ENCODE measurements at places on chromosomes 16 and 17.

- DNase-seq = no peak
Measured at GRCh38 chr17:75388476-75389030, 16.9 kb downstream of the GRB2 start.

DNA sequence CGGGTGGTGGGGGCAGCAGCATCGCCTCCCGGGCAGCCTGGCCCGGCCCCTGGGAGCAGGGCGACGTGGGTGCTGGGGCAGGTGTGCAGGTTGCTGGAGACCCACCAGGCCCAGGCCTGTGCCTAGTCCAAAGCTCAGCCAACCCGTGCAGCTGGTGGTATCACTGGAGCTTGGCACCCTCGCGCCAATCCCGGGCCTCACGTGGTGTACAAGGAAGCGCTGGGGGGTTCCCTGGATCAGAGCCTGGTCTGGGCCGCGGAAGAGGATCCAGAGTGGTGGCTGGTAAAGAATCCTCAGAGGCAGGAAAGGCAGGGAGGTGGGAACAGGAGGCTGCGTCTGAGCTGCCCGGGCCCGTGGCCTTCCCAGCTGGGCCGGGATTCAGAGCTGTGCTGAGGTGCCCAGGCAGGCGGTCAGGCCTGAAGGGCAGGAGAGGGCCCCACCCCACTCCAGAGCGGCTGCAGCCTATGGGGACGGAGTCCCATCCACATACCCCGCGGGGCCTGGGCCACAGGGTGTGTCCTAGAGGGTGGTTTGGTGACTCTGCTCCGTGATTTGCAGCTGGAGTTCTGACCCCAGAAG, 36.2 kb downstream of the ZFPM1 start:
- no peak for DNase-seq

DNA sequence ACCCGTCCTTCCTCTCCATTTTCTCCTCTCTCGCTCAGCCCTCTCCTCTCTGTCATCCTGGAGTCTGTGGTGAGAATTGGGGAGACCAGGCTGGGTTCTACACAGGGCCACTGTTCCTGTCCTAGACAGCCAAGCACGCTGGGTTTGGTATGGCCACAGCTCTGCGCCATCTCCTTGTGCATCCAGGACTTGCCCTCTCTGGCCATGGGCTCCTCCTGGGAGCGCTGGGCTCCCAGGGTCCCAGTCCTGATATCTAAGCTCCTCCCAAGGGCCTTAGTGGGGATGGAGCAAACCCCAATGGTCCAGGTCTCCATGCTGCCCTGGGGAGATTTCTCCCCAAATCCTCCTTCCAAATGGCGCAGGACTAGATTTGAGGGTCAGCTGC, 27.2 kb upstream of the ITGA3 start:
- no peak for DNase-seq

DNA sequence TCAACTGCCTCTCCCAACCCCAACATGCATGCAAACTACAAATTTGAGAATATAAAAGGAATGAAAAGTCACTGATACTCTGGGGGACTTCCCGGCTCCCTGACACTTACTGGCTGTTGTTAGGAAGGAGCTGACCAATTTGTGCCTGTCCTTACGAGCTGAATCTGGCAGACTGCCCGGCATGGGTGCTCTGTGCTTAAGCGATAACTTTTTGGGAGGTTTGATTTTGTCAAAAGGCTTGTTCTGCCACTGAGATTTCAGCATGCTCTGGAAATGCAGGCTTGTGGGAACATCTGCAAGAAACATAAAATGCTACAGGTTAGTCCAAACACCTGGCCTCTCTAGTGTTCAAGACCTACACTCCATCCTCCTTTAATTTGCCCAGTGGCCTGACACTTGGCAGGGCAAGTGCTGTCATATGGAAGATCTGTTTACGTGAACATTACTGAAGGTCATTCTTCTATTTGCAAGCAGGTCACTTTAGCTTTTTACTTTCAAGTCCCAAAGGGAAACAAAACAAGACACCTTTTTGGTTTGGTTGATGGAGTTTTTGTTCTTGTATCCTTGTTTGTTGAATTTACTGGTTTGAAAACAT, 40.6 kb downstream of the STH start:
- DNase-seq = no peak

DNA sequence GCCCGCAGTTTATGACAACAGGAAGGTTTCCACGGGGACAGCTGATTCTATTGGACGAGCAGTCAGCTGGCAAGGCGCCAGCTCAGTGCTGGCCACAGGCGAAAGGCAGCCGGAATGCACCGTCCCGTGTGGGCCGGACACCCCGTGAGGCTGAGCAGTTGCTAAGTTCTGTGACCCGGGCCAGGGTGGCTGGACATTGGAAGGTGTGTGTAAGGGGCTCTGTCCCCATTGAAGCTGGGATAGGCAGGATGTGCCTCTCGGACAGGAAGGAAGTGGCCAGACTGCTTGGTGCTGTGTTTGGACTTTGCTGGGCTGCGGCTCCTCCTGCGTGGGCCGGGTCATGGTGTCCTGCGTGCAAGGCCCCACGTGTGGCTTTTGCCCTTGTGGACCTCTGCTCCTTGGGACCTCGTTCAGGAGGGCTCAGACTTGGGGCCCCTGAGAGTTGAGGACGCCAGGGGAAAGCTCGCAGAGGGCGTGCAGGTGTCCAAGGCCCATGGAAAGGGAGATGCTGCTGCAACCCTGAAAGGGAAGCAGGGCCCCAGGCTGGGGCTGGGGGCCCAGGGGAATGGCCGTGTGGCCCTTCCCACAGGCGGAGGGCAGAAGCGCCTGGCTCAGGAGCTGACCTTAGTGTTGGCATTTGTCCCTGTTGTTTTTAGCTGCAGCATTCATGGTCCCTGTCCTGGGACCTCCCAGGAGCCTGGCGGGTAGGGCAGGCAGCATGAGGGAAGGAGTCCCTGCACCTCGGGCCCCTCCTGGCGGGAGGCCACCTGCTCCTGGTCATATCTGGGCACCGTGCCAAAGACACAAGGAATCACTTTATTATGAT, 10.0 kb downstream of the BAIAP2 start:
- DNase-seq = no peak

DNA sequence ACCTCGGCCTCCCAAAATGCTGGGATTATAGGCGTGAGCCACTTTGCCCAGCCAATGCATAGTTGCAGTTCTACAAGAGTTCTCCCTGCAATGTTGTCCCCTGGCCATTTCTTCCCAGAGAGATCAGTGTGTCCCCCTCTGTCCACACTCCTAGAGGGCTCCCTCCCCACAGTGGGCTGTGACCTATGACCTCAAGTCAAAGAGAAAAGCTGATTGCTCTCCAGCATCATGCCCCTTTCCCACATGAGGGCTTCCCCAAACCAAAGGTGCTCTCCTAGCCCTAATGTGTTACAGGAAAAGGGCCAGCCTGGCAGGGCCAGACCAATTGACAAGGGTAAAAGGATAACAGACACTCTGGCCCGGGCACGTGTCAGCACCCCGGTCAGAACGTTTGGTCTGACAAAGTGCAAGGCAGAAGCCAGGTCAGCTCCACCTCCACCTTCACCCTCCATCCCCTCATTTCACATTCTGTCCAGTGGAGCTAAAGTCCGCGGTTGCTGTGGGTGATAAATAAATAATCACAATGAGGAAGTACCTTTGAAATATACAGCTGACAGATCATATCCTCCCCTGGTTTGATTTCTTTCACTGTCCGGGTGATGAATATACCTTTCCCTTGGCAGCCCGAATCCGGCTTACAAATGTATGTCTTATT, 17.8 kb downstream of the TTLL6 start:
- no peak for DNase-seq

- DNase-seq = no peak
Measured at GRCh38 chr17:61466246-61466645, 14.0 kb downstream of the TBX4 start.

Data from NT2/D1 (cell line).